NCI-H1092 treated with DMSO at 0.1 percent for 48 hours (cell line): ENCODE measurements at places on chromosomes 4 and X.

GRCh38 chr4:40769266-40769665, 19.5 kb downstream of the NSUN7 start:
- no peak for DNase-seq

DNA sequence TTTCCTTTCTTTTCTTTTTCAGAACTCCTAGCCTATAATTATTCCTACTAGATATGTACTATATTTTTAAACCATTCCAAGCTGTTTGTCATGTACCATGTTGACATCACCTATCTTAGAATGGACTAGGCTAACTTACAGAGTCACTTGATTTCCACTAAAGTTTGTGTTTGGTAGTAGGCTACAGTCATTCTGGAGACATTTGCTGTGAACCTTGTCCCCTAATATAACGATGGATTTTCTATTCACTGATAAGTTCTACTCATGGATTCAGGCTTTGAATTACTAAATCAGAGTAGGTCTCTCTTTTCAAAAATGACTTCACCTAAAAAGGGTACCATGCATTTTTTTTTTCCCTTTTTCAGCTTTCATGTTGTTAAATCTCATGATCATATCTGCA, 93.4 kb downstream of the PHEX start:
- DNase-seq, result no peak

DNA sequence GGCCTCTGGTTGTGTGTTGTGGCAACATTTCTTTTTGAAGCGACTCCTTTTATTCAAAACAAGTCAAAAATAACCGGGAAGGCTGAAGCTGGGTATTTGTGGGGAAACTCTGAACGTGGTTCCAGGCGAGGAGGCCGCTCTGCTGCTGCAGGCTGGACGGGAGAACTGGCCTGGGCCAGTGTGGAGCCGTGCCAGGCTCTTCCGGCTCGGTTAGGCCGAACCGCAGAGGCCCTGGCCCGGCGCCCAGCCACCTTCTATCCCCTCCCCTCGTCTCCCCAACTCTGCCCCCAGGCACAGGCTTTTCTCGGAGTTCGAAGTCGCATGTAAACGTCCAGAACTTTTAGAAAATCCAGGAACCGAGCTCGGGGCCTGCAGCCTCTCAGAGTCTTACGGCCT, 2.4 kb upstream of the BCOR start:
- DNase-seq, result peak; percentile 64

GRCh38 chr4:35934320-35934981, 309.9 kb downstream of the ARAP2 start:
- peak; percentile 18 for DNase-seq

- DNase-seq, result no peak
Observed at GRCh38 chr4:101857176-101857575, 66.6 kb downstream of the BANK1 start.

DNA sequence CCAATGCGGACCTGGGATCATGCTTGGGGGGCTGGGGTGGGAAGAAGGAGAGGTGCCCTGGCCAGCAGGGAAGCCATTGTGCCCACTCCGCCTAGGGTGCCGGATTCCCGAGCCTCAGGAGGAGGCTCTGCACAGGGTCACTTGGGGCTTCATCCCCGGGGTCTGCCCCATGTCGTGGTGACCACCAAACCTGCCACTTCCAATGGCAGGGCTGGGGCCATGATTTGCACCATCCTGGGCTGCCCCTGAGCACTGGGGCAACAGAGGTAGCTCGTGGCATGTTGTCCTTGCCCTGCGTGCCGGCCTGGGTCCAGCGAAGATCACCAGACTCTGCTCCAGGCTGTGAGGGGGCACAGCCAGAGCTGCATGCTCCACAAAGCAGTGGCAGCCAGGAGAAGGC, 71.4 kb upstream of the DCAF12L2 start:
- no peak for DNase-seq
